Adipocyte (in vitro differentiated cells): ENCODE measurements at places on chromosomes 7 and 10.

DNA sequence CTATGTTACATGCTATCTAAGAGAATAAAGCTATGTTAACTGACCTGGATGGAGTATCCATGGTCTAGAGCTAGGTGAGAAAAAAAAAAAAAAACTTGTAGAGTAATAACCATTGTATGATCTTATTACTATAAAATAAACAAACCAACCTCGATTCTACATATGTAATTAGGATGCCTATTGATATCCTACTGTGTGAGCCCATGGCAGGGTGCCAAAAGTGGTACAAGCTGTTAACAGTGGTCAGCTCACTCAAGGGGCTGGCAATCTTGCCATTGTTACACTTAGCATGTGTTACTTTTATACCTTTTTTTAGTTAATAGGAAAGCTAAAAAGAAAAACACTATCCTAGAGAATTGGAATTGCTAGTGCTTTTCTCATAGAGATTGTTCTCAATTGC is 13.5 kb upstream of the IL6 start:
- DNase-seq: no peak

- DNase-seq: no peak
Observed at GRCh38 chr7:151205730-151206129, 4.6 kb downstream of the H2BK1 start.

- DNase-seq: no peak
Observed at GRCh38 chr10:132370426-132371340, 26.3 kb upstream of the PWWP2B start.

DNA sequence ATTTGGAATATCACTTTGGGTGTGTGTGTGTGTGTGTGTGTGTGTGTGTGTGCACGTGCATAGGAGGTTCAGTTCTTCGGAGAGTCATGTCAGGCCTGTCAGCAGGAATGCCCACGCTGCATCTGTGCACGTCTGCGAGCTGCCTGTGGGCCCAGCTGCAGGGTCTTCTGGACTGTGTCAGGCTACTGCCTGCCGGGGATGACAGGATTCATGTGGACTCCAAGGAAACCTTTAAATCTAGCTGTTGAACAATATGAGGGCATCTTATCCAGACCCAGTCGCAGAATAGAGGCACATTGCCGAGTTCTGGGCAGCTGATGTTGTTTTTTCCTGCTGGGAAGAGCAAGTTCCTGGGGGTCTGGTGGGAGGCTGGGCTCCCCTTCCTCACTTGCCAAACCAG is 19.0 kb downstream of the AQP1 start:
- DNase-seq: no peak

DNA sequence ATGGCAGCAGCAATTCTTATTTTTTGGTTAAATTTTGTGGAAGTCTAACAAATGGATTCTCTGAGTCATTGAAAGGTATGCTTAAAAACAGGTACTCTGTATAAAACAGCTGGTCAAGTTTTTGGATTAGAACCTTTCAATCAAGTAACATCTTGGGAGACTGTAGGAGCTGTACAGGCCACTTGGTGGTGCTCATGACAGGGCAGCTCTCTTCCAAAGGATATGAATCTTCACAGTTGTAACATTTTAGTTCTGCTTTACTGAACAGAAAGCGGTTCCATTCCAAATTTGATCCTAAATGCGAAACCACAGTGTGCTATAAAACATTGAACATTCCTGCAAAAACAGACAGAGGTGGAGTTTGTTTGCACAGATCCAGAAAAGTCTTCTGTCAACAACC is 44.5 kb upstream of the AGR3 start:
- peak; percentile 83 for DNase-seq

GRCh38 chr10:113084031-113084430 is 134.0 kb downstream of the TCF7L2 start:
- no peak for DNase-seq

- DNase-seq: no peak
Observed at GRCh38 chr7:1494447-1494846, 9.7 kb downstream of the INTS1 start.

DNA sequence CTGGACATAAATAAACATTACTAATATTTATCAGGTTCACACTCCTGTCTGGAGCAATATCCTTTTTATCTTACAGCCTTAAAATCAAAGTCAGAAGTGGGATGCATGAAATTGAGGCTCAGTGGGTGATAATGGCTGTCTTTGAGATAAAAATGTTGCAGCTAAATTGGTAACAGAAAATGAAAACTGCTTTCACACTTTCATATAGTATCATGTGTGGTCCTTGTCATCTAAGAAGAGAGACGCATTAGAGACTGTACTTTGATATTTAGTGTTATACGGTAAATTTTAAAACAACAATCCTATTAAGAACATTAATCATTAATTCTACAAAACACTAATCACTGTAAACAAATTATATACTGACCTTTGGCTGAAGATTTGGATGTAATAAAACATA is 235.2 kb upstream of the HGF start:
- no peak for DNase-seq

DNA sequence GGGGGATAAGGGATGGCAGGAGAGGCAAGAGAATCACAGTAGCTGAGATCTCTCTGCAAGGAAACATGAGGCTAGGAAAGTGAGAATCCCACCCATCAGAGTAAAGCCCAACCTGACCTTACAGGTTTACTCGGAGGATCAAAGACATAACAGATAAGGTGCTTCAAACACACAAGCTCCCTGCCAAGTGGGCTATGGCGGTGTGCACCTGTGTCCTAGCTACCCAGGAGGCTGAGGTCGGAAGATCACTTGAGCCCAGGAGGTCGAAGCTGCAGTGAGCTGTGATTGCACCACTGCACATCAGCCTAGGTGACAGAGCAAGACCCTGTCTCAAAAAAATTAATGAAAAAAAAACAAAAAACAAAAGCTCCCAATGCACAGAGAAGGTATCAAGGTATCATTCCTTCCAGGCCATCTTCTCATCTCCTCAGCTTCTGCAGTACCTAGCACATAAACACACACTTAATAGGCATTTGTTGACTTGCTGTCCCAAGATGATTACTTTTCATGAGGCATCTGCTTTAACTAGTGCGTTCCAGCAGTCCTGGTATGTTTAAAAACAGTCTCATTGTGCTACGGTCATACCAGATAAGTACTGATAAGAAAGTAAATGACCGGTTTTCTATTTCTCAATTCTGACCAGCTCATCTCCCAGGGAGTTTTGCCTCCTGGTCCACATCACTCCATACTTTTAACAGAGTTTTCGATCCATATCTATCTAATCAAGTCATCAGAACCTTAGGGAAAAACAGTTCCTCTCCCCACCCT is 13.3 kb downstream of the GNA12 start:
- DNase-seq: no peak

- DNase-seq: peak; percentile 22
Observed at GRCh38 chr10:92598321-92598720, 5.4 kb downstream of the KIF11 start.

GRCh38 chr7:101667920-101668319 is 38.8 kb upstream of the MYL10 start:
- no peak for DNase-seq

GRCh38 chr7:106462365-106462859 is 177.6 kb upstream of the NAMPT start:
- DNase-seq: peak; percentile 75

- peak; percentile 78 for DNase-seq
Observed at GRCh38 chr10:17217631-17218232, 10.3 kb upstream of the VIM start.

GRCh38 chr7:45295222-45295621 is 137.6 kb downstream of the RAMP3 start:
- no peak for DNase-seq

GRCh38 chr7:157006205-157006747 is 4.2 kb downstream of the MNX1 start:
- no peak for DNase-seq

DNA sequence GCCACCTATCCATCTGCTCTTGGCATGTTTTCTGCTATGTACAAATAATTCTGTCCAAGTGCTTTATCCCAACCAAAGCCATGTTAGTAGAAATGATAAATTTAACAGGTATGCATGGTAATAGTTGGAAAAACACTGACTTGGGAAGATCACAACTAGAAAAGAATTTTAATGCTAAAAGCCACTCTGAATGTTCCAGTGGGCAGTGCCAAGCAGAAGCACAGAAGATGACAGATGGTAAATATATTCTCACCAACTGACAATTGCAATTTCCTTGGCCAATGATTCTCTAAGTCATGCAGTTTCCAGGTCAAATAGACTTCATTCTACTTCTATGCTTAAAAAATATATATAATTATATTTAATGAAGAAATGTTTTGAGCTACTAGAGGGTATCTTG is 83.6 kb upstream of the SEMA3C start:
- peak; percentile 8 for DNase-seq

DNA sequence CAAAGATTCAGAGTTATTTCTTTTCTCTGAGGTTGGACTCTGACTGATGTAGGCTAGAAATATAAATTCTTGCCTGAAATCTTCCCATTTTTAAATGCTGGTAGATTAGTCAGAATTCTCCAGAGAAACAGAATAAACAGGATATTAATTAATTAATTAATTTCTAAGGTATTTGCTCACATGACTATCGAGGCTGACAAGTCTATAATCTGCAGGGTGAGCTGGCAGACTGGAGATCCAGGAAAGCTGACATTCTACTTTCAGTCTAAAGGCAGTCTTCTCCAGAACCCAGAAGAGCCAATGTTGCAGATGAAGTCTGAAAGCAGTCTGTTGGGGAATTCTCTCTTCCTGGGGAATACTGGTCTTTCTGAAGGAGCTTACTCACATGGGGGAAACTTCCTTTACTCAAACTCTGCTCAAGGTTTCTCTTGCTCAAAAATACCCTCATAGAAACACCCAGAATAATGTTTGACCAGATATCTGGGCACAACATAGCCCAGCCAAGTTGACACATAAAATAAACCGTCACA is 189.7 kb downstream of the KIF20B start:
- no peak for DNase-seq

DNA sequence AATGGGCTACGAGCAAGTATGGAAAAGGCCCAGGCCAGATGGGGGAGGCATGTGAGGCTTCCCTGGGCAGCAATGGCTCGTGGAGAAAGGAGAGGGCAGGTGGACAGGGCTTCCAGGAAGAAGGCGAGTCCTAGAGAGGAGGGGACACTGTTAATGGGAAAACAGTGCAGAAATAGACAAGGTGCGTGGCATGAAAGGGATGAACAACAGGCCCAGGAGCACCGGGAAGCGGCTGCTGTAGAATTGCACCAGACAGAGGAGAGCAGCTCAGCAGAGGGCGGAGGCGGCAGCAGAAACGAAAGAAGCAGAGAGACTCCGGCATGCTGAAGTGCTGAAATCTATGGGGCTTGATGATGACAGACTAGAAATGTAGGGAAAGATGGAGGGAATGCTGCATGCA is 102.1 kb downstream of the PIP4K2A start:
- DNase-seq: no peak

- DNase-seq: no peak
Observed at GRCh38 chr7:142784096-142784495, 13.3 kb downstream of the PRSS2 start.

DNA sequence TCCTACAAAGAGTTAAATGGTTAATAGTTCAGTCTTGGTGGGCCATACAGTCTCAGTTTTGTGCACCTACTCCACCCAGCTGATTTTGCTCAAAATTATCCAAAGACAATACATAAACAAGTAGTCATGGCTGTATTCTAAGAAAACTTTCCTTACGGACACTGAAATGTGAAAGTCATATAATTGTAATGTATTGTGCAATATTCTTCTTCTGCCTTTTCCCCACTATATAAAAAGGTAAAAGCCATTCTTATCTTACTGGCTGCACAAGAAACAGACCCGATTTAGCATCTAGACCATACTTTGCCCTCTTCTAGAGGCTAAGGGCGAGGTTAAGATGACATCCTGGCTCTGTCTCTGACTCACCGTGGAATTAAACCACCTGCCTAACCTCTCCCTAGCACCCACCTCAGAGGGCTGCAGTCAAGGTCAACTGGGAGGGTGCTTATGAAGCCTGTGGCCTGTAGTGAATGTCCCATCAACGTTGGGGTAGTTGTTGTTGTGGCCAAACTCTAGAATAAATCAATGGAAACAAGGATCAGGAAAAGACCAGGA is 63.8 kb upstream of the DOCK1 start:
- no peak for DNase-seq

- no peak for DNase-seq
Observed at GRCh38 chr10:42876945-42877344, 94.3 kb downstream of the BMS1 start.

DNA sequence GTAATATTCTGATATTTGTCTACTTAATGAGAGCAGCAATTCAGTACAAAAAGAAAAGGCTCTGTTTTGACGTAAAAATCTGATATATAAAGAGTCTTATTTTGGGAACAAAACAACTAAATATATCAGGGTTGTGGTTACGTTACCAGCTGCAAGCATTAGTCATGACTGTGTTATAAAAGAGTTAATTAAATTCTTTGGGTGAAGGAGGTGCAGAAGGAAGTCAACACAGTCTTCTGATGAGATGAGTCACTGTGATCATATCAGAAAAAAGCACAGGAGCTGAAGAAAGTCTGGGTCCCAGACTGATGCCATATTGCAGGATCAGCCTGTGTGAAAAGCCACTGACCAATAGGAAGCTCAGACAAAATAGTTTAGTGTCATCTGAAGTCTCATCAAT is 234.3 kb upstream of the TEX47 start:
- no peak for DNase-seq

DNA sequence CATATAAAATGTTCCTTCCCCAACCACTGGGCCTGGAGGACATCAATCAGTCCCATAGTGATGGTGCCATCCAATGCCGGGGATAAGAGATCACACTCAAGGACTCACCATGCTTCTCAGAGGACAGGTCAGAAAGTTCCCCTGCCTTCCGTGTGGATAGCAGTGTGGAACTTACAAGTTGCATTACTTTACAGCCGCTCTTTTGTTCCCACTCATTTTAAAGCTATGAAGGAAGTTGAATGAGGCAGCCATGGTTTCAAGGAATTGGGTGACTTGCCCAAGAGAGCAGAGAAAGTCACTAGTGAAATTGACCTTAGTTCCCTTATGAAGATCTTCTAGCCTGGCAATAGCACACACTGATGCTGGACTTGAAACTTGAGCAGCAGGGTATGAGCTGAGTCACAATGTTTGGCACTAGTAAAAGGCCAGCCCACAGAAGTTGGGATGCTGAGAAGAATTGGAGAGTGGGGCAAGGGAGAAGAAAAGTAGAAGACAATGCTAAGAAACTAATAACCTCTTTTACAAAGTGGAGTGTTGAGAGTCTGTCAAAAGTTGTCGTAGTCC is 78.7 kb downstream of the CXCL12 start:
- DNase-seq: peak; percentile 84

- DNase-seq: no peak
Observed at GRCh38 chr10:121079226-121079625, 228.1 kb downstream of the WDR11 start.

DNA sequence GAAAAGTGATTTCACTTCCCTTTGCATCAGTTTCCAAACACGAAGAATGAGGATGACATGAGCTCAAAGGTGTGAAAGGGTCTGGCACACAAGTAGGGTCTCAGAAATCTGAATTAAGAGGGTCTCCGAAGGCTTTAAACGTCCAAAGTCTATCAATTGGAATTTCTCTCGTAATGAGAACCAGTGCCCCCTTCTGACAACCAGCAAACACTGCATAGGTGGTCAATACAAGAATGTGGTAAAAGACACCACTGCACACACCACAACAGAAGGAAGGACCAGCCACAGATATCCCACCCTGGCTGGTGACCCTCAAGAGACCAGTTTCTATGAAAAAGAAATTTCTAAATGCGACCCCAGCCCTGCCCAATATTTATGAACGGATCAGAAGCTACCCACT is 78.1 kb downstream of the CALN1 start:
- no peak for DNase-seq

GRCh38 chr7:80453699-80454340 is 58.0 kb downstream of the GNAT3 start:
- DNase-seq: peak; percentile 62
